ENCODE measurements at places on chromosomes 7 and 10.

DNA sequence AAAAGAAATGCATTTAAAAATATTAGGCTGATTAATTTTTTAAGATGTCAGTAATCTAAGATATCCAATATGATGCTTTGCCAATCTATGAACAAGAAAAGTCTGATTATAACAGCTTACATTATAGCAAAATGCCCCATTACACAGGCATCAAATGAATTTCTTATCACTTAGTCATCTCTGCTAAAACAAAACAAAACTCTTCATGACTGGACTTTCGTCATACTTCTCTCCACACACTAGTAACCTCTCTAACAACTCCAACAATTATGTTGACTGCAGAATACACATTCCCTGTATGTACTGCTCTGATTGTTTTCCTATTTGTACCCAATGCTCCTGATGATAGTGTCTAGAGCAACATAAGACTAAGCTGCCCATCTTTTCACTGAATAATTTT is 3.8 kb upstream of the MKI67 start:
- no peak for DNase-seq

- DNase-seq: no peak
Observed at GRCh38 chr7:131501422-131501821, 55.0 kb downstream of the PODXL start.

DNA sequence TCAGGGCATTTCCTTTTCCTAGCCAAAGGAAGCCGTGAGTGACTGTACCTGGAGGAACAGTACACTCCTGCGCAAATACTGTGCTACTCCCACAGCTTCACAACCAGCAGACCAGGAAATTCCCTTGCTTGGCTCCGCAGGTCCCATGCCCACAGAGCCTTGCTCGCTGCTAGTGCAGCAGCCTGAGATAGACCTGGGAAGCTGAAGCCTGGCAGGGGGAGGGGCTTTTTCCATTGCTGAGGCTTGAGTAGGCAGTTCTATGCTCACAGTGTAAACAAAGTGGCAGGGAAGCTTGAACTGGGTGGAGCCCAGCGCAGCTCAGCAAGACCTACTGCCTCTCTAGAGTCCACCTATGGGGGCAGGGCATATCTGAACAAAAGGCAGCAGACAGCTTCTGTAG is 291.2 kb downstream of the HGF start:
- no peak for DNase-seq

- no peak for DNase-seq
Observed at GRCh38 chr7:102232611-102233286, 53.9 kb upstream of the SH2B2 start.

- no peak for DNase-seq
Observed at GRCh38 chr10:60405172-60405571, 15.5 kb upstream of the ANK3 start.

DNA sequence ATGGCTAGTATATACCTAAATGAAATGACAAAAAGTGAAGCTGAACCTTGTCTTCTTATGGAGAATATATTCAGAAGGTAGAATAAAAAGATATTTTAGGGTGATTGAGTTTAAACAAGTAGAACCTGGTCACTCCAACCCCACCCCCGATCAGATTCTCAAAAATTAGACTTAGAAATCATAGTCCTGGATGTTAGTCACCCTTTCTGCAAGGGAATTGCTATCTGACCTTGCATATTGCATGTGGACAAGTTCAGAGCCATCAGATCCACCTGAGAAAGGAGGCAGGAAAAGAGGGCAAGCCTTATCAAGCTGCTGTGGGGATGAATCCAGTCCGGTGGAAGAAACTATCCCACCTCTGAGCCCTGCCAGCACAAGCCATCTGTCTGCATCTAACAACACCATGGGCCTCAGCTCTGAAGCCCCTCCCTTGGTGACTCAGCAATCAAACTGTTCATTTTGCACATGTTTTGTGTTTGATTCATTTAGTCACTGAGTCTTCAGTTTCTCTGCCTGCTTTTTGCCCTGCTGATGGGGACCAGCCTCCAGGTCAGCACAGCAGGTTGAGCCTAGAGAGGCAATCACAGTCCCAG is 727.3 kb downstream of the AUTS2 start:
- DNase-seq: no peak

GRCh38 chr7:120843109-120843508 is 14.8 kb downstream of the TSPAN12 start:
- DNase-seq: no peak

DNA sequence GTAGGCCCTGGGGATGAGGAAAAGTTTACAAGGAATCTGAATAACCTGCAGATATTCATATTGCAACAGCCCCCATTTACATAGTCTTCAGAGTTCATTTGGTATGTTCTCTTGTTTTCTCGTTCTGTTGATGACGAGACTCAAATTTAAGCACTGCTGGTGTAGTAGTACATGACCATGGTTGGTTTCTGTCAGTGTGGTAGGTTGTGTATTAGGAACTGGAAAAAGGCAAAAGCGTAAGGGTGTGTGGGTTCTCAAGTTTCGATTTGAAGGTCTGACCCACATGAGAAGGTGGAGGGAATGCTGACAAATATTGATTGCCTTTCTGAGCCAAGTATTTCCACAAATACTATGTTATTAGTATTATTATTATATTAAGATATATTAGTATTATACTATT is 151.7 kb downstream of the AUTS2 start:
- DNase-seq: no peak

DNA sequence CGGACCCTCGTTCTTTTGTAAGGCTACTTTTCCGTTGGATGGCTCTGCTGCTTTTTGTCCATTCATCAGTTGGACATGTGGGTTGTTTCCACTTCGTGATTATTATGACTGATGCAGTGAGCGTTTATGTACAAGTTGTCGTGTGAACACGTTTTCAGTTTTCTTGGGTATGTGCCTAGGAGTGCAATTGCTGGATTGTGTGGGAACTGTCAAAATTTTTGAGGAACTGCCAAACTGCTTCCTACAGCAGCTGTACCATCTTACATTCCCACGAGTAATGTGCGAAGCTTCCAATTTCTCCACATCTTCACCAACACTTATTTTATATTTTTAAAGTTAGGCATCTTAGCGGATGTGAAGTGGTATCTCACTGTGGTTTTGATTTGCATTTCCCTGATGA is 10.4 kb downstream of the FKBP6 start:
- DNase-seq: no peak

GRCh38 chr7:69190763-69191162 is 407.5 kb upstream of the AUTS2 start:
- no peak for DNase-seq

- no peak for DNase-seq
Observed at GRCh38 chr7:31853380-31853779, 166.4 kb downstream of the PPP1R17 start.

DNA sequence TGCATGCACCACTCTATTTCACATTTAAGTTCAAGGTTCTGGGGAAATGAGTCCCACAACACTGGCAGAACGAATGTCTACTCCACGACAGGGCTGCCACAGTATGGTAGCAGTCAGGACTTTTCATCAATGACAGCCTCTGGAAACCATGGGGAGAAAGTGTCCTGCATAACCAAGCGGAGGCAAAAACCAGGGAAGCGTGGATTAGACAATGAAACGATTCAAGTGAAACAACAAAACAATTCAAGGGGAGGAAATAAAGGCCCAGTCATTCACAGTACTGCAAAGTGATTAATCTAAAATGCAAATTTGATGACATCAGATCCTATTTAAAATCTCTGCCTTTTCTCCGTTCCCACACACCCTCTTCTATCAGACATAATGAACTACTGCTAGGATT is 168.2 kb downstream of the DPY19L1 start:
- no peak for DNase-seq

- DNase-seq: no peak
Observed at GRCh38 chr7:74253835-74254128, 417 bp downstream of the RFC2 start.

GRCh38 chr10:30833628-30833970 is 198.1 kb downstream of the ZNF438 start:
- DNase-seq: no peak

- DNase-seq: peak; percentile 81
Observed at GRCh38 chr7:15685358-15686294, 857 bp downstream of the MEOX2 start.

- no peak for DNase-seq
Observed at GRCh38 chr10:62655337-62655994, 149.1 kb upstream of the ADO start.

GRCh38 chr10:27794157-27794556 is 48.5 kb upstream of the MKX start:
- DNase-seq: no peak

DNA sequence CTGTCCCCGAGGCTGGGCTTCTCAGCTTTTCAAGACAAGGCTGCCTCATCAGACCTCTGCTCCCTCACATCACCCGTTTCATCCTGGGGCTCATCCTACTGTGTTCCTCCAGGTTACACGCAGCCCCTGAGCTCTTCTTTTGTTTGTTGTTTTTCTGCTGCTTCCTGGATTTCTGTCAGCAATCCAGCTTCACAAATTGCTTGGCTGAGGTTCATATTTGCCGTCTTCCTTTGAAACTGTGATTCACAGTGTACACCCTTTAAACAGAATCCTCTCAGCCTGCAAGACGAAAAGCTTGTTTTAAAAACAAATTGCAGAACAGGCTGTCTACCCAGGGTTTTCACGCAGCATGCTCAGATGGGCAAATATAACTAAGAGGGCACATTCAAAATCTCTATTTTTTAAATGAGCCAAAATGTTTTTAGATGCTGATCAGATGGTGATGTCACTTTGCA is 39.1 kb upstream of the PARD3 start:
- no peak for DNase-seq

DNA sequence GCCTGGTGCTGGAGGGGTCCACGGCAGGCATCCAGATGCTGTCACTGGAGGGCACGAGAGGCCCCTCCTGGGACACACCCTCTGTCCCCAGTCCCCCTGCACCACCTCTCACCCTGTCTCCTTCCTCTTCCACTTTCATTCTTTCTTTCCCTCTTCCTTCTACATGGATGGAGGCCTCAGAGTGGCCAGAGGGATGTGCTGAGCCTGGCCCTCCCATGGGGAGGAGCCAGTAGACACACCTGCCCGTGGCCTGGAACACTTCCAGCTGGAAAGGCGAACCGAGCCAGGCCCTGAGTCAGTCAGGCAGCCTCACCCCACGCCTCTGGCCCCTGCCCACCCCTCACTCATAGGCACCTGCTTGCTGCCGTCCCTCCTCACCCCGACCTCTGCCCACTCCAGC is 55.9 kb upstream of the MXI1 start:
- DNase-seq: no peak

DNA sequence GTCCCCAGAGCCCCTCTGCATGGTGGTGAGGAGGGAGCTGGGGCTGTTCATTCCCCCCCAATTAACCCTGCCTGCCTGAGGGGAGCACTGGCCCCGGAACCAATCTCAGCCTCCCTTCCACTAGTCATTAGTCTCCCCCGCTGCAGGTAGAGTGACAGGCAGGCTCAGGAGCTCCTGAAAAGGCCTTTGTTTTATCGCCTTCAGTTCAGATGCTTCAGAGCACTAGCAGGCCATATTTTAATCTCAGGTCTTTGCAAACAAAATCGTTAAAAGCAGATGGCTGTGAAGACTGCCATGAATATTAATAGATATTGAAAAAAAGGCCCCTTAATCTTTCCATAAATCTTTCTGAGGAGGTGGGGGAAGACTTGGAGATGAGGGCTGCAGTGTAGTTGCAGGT is 250.7 kb downstream of the RPS24 start:
- no peak for DNase-seq

DNA sequence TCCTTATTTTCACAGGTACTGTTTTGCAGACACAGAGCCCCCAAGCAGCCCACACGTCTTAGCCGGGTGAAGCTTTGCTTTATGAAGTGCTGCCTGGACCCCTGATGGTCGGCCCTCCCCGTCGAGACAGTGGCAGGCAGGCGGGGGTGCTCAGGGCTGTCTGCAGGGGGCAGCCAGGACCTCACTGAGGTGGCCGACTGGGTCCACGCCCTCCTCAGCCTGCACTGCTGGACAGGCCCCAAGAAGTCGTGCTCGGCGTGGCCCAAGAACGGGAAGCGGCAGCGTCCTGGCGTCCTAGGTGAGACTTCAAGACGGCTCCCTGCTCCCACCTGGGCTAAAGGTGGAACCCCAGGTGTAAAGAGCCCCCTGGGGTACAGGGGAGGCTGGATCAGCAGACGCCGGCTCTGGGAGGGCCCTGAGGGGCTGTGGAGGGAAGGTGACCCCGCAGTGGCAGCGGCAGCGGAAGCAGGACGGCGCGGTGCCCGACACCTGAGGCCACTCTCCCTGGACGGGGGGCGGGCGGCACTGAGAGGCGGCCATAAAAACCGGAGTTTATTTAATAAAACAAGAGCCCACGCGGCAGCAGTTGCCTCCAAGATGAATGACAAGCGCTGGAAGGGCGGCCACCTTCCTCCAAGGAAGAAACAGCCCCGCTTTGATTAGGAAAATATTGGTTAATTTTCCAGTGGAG is 179.4 kb downstream of the ELFN1 start:
- DNase-seq: no peak

DNA sequence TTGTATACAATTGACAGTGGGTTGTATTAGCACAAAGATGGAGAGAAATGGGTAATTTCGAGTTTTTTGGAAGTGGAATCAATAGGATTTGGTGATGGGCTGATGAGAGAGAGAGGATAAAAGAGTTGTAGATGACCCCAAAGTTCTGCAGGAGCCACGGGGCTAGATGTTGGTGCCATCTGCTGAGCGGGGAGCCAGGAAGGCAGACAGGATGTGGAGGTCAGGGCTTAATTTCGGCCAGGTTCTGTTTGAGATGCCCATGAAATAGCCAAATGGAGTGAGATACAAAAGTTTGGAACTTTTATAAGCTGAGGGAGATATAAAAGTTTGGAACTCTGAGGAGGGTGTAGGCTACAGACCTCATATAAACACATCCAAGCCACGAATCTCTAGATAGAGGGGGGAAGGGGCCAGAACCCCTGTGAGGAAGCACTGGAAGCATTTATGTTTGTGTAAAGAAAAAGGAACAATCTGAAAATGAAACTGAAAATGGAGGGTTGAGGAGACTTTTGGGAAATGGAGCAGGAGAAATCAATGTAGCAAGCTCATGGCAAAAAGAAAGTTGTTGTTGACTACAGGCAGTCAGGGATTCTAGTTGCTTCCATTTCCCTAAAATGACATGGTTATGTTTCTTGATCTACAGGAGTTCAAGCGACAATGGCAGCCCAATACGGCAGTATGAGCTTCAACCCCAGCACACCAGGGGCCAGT is 2.2 kb downstream of the GIMAP4 start:
- no peak for DNase-seq

GRCh38 chr7:44398953-44399574 is 73.7 kb upstream of the CAMK2B start:
- no peak for DNase-seq

- no peak for DNase-seq
Observed at GRCh38 chr7:144691240-144691639, 144.6 kb downstream of the TPK1 start.

- no peak for DNase-seq
Observed at GRCh38 chr10:2197663-2198062, 460.3 kb upstream of the ADARB2 start.

GRCh38 chr10:73459683-73460314 is 26.4 kb upstream of the MSS51 start:
- no peak for DNase-seq

All from ecto neural progenitor cell (in vitro differentiated cells).